Posterior vena cava (tissue), 2 donors: ENCODE measurements at places on chromosomes 11 and 22. TPM values are rescaled to one million over a fixed set of nuclear protein-coding genes. Genes with fewer than 3 reads are reported as not detected.

Gene RGL4
- total RNA-seq = 0.24 TPM

Gene KRTAP5-10
- not detected for total RNA-seq

GRCh38 chr11:87967459-87967858 lies 207.8 kb downstream of the RAB38 start:
- no peak for DNase-seq

Gene TTC36
- total RNA-seq = not detected

Gene MS4A6A
- 50.3 TPM for total RNA-seq

Gene TMEM223
- total RNA-seq = 8.9 TPM

GRCh38 chr11:2521733-2522630 lies 77.2 kb downstream of the KCNQ1 start:
- DNase-seq = peak; percentile 68

- no peak for DNase-seq
Observed at GRCh38 chr11:93032580-93032979, 63.1 kb downstream of the MTNR1B start.

DNA sequence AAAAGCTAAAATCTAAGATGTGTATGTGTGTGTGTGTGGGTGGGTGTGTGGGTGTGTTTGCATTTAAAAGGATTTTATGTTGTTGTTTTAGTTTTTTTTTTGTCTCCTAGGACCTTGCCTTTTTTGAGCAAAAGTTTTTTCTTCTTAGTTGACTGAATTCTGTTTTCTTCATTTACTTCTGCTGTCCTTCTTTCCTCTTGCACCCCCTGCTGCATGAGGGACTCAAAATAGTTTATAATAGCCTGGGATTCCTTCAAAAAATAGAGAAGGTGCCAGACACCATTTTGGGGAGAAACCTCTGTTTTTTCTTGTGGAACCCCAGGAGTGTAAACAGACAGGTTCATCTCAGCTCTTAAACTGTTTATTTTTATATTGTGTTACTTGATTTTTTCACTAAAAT lies 817.7 kb downstream of the TBC1D22A start:
- no peak for DNase-seq

GRCh38 chr22:41511521-41511968 lies 32.7 kb downstream of the POLR3H start:
- DNase-seq = no peak

GRCh38 chr11:99349151-99349673 lies 328.5 kb downstream of the CNTN5 start:
- no peak for DNase-seq

Gene LRRC32
- total RNA-seq = 108 TPM

GRCh38 chr11:110430267-110431050 lies 711 bp downstream of the FDX1 start:
- peak; percentile 81 for DNase-seq

DNA sequence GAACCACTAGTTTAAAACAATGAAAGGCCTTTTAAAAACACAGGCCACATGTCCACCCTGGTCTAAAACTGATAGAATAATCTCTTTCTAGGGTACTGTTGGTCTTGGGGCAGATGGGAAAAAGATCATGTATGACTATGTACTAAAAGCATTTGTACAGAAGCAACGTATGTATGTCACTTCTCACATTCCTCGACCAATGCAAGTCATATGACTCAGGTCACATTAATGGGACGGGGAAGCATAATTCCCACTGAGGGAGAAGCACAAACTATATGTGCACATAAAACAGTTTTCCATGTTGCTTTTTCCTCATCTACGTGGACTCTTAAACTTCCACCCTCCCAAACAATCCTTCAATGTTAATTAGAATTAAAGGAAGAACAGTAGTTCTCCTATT lies 32.2 kb upstream of the GAB2 start:
- no peak for DNase-seq

DNA sequence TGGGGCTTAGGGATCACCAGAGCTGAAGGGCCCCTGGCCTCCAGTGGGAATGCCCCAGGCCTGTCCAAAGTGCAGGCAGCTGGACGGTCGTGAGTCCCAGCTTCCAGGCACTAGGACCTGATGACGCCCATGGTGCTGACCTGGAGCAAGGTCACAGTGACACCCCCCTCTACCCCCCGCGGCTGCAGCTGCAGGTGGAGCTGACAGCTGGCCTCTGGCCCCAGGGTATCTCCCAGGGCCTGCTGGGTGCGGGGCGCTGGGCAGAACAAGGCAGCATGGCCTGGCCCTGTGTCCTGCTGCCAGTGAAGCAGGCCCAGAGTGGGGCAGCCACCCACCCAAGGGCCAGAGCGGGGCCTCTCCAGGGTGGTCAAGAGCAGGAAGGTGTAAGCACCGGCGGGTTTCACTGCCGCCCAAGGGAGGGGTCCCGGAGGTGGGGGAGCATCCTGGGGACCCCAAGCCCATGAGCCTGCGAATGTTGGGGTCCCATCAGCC lies 553 bp upstream of the TCIRG1 start:
- no peak for DNase-seq
